Kidney (tissue), 22 donors: ENCODE measurements at places on chromosomes 16 and 17. TPM values are rescaled to one million over a fixed set of nuclear protein-coding genes. Genes with fewer than 3 reads are reported as not detected.

The HOXB9 gene
- polyA plus RNA-seq: 29.2 TPM

GRCh38 chr16:25614716-25615265, 77.0 kb upstream of the HS3ST4 start:
- DNase-seq: no peak

- DNase-seq: no peak
Measured at GRCh38 chr17:28484296-28484695, 10.9 kb downstream of the SLC13A2 start.

DNA sequence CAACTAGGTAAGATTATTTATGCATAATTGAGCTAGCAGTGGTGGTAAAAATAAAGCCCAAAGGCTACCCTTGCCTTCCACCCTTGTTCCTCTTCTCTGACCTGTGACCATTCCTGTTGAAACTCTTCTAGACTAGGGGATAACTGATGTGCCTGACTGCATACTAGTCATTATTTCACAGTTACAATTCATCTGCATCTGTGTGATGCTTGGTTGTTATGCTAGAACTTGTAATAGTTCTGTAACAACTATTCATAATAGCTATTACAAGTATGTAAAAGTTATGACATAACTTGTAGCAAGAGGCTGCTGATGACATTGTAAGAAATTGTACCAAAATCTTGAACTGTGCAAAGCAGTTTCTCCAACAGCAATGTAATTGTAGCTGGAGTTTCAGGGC, 2.4 kb upstream of the VAC14 start:
- no peak for DNase-seq
